Activated T-cell treated with anti-CD3 and anti-CD28 coated beads for 24 hours (primary cell): ENCODE measurements at places on chromosomes 5 and 9.

- no peak for DNase-seq
These were observed 26.2 kb downstream of the TPPP start for GRCh38 chr5:666816-667498.

DNA sequence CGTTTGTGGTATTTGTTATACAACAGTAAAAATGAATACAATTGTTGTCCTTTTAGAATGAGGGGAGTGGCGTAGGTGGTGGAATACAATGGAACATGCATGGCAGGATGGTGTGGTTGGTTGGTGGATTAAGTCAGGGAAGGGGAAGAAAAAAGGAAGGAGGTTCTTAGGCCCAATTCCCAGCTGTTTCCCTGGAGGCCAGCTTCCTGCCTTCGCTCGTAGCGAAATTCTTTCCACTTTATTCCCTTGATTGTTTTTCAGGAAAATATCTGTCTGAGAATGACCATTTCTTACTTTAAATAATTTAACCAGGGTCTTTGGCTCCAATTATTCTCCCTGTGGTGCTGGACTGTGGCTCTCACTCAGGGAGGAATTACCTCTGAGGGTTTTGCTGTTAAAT is 24.1 kb upstream of the DMAC1 start:
- no peak for DNase-seq

- DNase-seq, result no peak
These were observed 1.3 kb downstream of the FBXL7 start for GRCh38 chr5:15501091-15501791.

GRCh38 chr9:115127191-115127817 is 9.3 kb upstream of the TNC start:
- no peak for DNase-seq

- no peak for DNase-seq
These were observed 99.3 kb upstream of the LRRTM2 start for GRCh38 chr5:138974227-138975063.

- DNase-seq, result no peak
These were observed 156.1 kb upstream of the GHR start for GRCh38 chr5:42267091-42267490.

DNA sequence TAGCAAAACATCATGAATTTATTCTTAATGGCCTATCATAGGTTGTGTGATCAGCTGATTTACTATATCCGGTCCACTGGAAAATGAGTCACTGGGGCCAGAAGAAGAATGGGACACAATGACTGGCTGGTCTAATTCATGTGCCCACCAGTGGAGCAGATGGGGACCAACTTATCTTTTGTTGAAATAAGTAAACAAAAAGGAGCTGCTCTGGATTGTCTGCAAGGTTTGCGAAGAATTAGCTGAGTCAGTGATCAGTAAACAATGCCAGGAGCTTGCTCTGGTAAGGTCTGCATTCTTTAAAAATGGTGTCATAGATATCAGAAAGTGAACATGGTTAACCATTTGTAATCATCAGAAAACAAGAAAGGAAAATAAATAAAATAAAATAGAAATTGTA is 128.0 kb downstream of the RASEF start:
- no peak for DNase-seq

- DNase-seq, result no peak
These were observed 68.7 kb upstream of the TAS2R1 start for GRCh38 chr5:9698841-9699240.
